ENCODE measurements at places on chromosomes 4 and X. TPM values are rescaled to one million over a fixed set of nuclear protein-coding genes. Genes with fewer than 3 reads are reported as not detected.

GRCh38 chr4:11507920-11508319, 79.2 kb upstream of the HS3ST1 start:
- DNase-seq = no peak

GRCh38 chr4:112361181-112361791, 64.1 kb downstream of the ALPK1 start:
- DNase-seq = peak; percentile 61

DNA sequence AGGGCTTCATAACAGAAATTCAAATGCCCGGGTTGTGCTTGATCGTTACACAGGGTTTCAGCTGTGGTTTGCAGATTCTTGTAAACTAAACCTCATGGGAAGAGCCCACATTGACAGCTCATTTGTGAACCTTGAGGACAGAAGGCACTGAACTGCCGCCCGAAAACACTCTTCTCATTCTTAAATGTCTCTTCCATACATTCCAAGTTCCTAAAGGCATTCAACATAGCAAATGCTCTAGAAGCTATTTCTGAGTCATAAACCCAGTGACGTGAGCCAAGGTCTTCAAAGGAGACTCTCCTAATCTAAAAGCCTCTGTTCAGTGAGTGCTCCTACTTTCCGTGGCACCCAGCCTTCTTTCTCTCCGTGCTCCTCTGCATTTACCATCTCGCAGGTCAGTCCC, 737.8 kb upstream of the FRG1 start:
- no peak for DNase-seq

- DNase-seq = no peak
Observed at GRCh38 chr4:107970063-107970798, 19.5 kb upstream of the HADH start.

DNA sequence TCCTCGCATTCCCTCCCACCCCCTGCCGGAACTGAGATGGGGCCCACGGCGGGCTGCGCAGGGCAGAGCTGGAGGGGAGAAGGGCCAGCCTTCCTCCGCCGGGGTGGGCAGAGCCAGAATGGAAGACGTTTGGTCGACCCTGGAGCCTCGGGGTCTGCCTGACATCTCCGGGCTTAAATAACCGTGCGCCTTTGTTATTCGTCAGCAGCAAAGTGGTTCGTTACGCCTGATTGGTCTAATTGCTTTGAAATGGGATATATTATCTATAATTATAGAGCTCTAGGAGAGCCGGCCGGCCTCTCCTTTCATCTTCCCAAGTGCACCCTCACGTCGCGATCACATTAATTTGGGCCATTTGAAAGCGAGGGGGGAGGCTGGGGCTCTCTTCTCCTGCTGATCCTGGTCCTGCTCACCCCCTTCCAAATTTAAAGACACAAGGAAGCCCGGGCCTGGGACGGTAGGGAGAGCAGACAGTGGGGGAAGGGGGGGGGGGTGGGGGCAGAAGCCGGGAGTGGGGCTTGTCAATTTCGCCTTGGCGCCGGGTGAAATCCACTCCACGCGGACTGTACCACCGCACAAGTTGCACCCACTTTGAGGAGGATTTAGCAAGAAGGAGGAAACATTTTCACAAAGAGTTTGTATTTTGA, 4.7 kb upstream of the MSX1 start:
- no peak for DNase-seq

GASK1B gene
- total RNA-seq = 5.1 TPM

SH3TC1 gene
- total RNA-seq = 27.3 TPM

AKAP14 gene
- total RNA-seq = not detected
